Fibroblast of skin of scalp (primary cell): ENCODE measurements at places on chromosomes 2 and 18.
A peak's percentile ranks its signal among the peaks of the same experiment; 100 is the strongest.

- no peak for DNase-seq
Measured at GRCh38 chr2:241568726-241569125, 10.2 kb downstream of the BOK start.

- DNase-seq: no peak
Measured at GRCh38 chr2:71071681-71072398, 3.4 kb downstream of the NAGK start.

GRCh38 chr2:226187156-226187555 is 612.5 kb downstream of the IRS1 start:
- DNase-seq: no peak

DNA sequence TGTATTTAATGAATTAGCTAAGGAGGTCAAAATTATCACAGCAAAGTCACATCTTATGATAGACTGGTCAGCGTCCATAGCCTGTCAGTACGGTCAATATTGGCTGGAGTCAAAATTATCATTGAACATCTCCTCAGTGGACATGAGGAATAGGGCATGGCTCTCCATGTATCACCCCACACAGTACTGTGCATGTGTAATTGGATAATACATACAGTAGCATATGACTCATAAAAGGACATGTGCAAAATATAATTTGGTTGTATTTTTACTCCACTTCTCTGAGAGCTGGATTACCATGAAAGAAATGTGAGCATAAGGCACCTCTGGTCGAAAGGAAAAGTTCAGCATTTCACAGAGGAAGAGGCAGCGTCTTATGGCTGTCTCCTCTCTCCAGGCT is 24.9 kb downstream of the ADD2 start:
- no peak for DNase-seq

DNA sequence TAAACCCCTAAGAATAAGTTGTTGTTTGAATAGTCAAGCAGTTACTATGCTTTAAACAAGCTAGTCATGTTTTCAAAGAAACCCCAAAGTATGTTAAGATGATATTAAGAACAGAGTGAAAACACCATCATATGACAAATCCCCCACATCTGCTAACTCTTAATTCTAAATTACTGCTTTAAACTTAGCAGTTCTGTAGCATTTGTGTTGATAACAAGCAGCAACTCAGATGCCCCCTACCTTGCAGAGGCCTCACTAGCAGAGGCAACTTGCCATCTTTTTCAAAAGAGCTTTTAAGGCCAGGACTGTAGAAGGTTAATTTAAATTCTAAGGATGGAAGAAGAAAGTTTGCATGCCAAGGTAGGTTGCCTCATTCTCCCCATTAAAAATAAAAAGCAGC is 376.2 kb downstream of the SETBP1 start:
- DNase-seq: no peak

- no peak for DNase-seq
Measured at GRCh38 chr2:207334301-207334623, 168.5 kb upstream of the KLF7 start.

DNA sequence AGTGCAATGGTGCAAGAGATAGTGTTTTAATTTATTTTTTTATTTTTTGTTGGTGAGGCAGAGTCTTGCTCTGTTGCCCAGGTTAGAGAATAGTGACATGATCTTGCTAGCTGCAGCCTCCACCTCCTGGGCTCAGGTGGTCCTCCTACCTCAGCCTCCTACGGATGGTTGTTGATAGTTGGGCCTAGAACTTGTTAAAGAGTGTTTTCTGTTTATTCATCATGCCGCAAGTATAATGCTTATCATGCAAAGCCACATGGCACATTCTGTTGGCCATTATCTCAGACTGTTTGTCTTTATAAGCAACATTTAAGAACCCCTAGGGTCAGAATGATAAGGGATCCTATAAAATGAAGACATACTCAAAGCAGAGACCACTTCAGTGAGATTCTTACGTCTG is 1.7 kb downstream of the UGGT1 start:
- DNase-seq: no peak

DNA sequence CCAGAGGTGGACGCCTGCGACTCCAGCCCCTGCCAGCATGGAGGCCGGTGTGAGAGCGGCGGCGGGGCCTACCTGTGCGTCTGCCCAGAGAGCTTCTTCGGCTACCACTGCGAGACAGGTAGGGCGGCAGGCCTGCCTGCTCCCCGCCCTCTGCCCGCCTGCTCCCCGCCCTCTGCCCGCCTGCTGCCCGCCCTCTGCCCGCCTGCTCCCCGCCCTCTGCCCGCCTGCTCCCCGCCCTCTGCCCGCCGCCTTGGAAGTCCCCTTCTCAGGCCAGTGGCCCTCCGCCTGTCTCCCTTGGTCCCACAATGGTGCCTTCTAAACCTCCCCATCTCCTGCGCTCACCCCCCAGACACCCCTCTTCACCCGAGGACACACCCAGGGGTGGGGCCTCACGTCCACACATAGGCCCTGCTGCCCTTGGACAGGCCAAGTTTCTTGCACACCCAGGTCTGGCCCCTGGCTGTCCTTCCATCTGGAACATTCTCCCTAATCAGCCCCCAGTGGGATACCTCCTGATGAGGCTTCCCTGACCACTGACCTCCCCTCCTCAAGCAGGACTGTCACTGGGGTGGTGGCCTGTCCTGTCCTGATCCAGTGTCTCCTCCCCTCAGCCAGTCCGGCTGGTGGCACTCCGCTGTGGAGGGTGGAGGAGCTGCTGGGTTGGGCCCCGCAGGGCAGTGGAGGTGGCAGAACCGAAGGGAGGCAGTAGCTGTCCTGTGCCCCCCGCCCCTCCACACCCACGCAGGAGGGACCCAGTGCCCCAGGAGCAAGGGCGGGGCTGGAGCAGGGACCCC is 37.9 kb downstream of the MTERF4 start:
- DNase-seq: no peak

DNA sequence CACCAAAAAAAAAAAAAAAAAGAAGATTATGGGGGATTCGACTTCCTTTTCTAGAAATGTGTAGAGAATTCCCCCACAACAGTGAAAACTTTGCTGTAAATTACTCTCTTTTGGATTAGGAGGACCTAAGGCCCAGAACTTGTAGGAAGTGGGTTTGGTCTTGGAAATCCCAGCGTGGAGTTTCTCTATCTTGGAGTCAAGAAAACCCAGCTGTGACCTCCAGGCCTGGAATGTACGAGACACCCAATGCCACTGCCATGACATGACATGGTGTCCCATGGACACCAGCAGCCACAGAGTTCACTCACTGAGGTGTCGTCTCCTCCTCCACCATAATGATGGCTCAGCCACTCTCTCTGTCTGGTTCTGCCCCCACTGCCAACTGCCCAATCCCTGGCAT is 202.3 kb downstream of the ALPK2 start:
- DNase-seq: no peak

DNA sequence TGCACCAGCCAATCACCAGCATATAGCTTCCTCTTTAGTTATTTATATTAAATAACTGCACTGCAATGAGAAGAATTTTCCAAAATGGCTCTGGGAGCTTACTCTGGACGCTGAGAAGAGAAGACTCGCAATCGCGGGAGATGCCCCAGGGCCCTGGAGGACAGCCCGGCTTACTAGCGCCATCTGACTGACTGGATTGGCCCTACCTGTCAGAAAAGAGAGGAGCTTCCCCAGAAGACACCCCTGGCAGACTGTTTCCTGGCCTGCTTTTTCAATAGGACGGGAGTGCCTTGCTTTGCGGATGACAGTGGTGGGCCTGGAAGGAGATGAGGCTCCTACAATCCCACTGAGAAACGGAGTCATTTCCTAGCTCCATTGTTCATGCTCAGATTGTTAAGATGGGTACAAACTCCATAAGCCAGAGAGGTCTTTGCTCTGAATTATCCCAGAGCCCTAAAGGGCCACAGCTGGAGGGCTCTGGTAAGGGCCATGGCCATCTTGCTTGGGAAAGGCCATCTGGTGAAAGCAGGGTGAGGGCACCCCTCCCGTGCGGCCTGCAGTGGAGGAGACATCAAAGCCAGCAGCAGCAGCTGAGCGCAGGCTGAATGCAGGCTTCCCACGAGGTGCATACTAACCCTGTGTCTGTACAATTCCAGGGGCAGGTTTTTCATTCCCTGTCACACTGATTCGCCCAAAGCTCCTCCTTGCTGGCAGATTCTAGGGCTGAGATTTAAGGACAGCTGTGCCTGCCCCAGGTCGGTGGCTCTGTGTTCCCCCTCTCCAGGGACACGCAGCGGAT is 92.1 kb downstream of the GALR1 start:
- DNase-seq: no peak

DNA sequence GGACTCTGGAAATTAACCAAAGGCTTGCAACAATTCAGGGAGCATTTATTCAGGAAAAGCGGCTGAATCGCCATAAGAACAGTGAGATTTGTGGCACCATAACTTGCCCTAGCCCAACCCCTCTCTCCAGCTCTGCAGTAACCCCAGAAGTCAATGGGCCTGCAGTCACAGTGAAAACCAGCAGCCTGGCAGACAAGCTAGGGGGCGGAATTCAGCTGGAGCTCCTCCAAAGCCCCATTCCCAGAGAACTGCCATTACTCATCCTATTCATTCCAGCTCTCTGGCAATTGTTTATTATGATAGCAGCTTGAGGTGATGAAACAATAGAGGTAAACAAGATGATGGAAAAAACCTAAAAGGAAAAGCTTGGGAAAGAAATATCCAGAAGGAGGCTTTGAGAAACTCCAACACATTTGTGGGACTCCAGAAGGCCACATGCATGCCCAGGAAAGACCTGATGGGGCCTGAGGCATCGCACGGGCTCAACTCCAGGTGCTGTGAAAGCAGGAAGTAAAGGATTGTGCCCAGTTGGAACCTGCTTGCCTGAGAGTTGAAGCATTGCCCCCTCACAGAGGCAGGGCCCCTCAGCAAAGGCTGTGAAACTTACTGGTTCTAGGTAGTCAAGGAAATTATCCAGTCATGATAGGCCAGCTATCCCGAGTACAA is 126.7 kb downstream of the TWIST2 start:
- peak; percentile 87 for DNase-seq

DNA sequence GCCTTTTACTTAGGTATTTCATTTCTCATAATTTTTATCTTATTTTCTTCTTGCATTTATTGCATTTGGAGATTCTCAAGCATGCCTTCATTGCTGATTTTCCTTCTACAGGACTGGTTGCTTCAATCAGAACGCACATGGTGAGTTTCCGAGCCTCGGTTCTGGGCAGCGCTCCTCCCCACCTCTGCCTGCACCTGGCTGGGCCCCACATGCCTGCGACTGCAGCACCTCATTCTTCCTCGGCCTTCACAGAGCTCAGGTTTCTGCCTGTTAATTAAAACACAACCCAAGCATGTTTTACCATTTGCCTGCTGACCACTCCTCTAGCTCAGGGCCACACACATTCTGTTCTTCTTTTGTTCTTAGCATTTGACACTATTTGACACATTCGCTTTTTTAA is 398.8 kb downstream of the GALR1 start:
- no peak for DNase-seq

GRCh38 chr2:128026448-128027277 is 1.2 kb downstream of the SAP130 start:
- DNase-seq: no peak

DNA sequence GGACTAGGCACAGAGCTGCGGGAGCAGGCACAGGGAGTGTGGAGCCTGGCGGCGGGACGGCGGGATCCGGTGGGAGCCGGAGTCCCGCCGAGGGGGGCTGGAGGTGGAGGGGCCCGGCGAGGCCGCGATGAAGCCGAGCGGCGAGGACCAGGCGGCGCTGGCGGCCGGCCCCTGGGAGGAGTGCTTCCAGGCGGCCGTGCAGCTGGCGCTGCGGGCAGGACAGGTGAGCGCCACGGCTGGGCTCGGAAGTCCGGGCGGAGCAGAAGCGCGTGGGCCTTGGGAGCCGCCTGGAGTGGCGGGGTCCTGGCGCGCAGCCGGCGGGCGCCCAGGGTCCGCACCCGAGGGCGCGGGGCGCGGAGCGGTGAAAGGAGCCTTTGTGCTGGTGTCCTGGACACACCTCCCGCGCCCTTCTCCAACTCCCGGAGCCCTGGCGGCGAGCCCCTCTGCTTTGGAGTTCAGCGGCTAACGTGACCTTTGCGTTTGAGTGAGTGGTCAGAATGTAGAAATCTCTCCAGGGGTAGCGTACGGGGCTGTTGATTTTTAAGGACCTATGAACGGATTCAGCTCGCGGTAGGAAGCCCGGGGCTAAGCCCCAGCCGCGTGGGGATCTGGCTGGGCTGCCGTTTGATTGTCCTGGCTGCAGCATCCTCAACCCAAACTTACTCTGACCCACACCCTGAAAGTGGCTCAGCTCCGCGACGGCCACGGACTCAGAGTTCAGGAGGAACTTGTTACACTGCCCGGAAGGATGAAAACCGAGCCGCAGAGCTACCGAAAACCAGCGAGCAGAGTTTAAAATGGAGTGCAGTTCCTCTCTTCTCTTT is 448 bp downstream of the IMPA2 start:
- DNase-seq: no peak

DNA sequence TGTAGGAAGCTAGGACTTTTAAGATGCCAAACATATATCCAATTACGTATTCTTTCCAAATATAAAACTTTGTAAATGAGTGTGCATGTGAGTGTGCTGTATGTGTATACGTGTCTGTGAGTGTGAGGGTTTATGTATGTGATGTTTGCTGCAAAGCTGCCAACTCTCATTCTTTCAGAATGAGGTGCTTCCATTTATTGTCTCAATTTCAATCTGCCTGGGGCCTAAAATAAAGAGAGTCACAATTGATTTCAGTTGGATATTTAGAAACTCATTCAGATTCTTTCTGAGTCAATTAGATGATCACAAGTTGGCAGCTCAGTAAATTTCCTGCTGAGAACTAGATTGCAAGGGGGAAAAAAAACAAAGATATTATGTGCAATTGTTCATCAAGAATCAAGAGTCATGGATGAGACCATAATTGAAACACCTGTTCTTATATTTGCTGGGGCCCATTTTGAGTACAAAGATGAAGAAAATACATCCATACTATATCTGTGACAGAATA is 621.2 kb upstream of the ACVR2A start:
- no peak for DNase-seq

- peak; percentile 17 for DNase-seq
Measured at GRCh38 chr18:79068341-79068936, 755 bp upstream of the ATP9B start.

DNA sequence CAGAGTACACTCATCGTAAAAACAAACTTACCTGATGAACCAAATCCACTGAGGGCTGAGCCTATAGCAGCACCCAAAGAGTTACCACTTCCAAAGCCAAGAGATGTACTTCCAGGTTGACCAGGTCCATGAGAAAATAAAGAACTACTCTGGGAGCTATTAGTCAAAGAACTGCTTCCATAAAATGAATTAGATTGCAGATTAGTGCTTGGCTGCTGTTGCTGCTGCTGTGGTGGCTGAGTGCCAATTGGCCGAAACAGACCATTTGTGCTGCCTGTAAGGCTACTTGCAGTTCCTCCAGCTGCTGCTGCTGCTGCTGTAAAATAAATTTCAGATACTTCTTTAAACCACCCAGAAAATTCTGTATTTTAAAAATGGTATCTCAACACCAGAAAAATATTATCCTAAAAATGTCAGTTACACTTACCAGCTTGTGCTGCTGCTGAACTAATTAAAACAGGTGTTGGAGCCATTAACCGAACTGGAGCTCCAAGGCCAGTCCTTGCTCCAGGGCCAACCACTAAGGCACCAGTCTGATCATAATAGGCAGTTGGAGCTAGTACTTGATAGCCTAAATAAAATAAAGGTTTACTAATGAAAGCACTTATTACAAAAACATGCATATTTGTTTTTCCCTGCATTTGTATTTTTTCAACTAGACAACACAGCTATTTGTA is 58.1 kb upstream of the SDC1 start:
- no peak for DNase-seq

- DNase-seq: peak; percentile 88
Measured at GRCh38 chr2:188984065-188984491, 9.9 kb downstream of the COL3A1 start.

GRCh38 chr2:190723397-190724090 is 74.7 kb downstream of the NAB1 start:
- DNase-seq: peak; percentile 15
